NCI-H187 (cell line): ENCODE measurements at places on chromosomes 2 and 18.

DNA sequence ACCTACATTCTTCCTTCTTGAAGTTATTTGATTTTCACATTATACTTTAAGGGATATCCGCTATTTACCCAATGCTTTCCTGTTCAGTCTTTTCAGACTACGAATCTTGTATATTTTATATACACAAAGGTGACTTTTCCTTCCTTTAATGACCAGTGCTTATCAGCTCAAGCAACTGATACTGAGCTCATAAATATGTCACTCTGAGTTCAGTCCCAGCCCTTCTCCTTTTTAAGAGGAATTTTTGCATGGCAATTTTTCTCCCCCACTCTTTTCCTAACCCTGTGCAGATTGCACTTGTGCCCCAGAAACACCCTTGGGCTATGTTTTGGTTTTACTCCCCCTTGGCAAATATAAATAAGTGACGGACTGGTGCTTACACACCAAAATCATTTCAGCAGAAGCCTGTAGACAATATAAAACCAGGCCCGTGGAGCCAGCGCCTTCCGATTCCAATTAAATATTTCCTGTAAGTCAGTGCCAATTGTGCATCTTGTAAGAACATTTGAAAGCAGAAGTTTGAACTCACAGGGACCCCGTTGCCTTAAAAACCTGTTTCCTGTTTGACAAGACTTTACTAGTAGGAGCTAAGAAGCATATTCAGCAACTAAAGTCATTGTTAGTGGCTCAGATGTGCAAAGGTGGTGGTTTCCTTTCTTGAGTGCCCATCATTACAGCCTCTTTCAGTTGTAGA is 66.3 kb upstream of the GATA6 start:
- no peak for DNase-seq

DNA sequence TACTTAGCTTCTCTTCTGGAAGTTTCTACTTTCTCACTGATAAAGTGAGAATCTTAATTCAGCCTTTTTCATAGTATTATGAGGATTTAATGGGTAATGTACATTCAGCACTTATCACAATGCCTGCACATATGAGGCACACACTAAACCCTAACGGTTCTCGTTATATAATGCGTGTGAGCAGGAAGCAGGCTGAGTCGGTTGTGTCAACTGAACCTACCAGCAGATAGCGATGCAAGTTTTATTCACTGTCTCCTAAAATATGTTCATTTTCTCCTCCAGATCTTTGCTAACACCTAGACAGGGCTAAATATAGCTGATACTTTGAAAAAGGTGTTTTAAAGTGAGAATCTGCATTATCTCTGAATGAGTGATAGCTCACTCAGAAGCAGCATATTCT is 201.6 kb downstream of the ALPK2 start:
- no peak for DNase-seq

GRCh38 chr2:162037028-162037795 is 36.8 kb downstream of the DPP4 start:
- no peak for DNase-seq

GRCh38 chr2:144946263-144946662 is 426.3 kb upstream of the ZEB2 start:
- DNase-seq, result no peak

- no peak for DNase-seq
Observed at GRCh38 chr2:232333361-232334135, 45.0 kb upstream of the ALPP start.

DNA sequence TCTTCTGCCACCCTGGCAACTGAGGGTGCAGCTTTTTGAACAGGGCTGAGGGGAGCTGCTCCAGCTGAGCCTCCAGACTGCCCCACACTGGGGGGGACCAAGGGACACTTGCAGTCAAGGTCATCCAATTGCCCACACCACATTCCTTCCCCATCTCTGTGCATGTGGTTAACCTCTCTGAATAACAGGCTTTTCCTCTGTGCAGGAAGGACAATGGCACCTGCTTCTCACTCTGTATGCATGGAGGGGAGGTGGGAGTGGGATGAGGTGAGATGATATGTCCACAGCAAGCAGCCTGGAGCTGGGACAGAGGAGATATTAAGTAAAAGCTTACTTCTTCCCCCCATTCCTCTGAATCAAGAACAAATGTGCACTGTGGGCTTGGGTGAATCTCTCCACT is 39.1 kb upstream of the TEX51 start:
- DNase-seq, result no peak

- no peak for DNase-seq
Observed at GRCh38 chr2:3196716-3197115, 180.9 kb downstream of the EIPR1 start.

GRCh38 chr18:74141667-74142066 is 6.0 kb downstream of the FBXO15 start:
- no peak for DNase-seq

DNA sequence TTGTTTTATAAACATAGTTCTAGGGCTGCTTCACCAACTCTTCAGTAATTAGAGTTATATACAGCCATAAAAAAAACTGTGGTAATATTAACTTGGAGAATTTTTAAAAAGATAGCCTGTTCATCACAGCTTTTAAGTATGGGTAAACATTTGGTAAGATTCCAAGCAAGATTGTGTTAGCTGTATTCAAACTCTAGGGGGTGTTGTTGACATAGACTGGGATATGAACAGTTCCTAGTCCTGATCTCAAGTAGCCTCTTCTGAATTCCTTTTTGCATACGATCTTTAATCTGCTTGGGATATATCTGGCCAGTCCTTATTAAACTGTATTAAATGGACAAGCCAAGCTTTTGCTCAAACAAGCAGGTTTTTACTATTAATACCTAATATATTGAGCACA is 13.4 kb downstream of the NOP58 start:
- no peak for DNase-seq

DNA sequence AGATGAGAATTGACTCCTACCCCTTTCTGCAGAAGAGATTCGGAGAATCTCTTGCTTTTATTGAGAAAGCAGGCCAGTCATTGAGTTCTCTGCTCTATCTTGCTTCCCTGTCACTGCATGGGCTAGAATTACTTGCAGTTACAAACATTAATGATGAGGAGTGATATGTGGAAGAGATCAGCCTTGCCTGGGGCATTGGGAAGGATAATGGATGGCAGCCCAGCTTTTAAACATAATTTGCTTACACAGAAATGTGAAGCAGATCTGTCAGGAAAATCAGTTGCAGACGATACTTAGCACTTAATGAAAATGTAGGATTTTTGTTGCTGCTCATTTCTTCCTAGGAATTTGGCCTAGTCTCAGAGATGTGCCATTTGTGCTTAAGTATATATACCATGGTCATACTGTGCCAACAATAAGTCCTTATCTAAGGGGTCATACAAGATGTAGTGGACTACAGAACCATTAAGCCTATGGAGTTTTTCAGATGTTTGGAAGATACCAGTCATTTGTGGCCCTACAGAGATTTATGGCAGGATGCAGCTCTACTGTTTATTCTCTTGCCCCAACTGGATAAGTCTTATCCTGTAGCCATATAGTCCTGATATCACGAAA is 92.7 kb downstream of the XRCC5 start:
- no peak for DNase-seq

DNA sequence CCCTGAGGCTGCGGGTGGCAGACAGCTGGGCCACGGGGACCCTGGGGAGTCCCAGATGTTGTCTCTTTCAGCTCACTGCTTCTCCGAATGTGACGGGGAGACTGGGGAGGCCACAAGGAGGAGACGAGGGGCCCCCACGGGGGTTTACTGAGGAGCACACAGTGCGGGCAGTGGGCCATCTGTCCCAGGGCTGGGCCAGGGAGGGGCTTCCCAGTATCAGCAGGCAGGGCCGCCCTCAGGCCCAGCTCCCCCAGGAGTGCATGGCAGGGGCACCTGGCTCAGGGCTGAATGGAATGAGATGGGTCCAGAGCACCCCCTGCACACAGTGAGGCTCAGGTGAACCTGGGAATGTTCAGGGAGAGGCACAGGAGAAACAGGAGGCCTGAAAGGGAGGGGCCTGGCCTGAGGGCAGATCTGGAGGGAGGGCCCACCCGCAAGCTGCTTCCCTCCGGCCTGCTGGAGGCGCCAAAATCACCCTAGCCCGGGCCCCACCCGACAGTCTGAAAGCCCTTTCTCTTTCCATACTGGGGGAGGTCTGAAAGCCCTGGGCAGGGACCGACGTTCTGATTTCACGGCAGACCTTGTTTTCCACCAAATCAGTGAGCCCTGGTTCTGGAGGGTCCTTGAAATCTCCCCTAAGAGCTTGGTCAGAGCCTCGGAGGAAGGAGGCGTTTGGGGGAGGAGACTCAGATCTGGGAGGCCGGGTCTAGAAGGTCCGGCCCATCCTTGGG is 35.5 kb upstream of the PTMA start:
- peak; percentile 56 for DNase-seq

GRCh38 chr2:144020047-144020446 is 499.9 kb downstream of the ZEB2 start:
- no peak for DNase-seq

DNA sequence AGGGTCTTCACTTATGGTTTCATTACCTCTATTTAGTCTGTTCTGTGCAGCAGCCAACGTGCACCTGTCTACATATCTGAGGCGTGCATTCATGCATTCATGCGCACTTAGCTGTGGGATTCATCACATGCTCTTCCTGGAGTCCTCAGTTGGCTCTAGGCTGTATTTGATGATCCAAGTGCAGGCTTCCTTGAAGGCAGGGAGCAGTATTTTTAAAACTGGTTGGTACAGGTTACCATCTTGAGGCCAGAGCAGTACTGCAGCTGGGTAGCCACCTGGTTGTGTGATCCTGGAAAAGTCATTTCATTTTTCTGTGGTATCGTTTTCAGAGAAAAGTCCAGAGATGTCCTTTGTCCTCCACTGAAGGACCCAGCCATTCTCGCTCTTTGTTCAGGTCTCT is 109.8 kb downstream of the EN1 start:
- DNase-seq, result no peak

- DNase-seq, result no peak
Observed at GRCh38 chr2:134758633-134759032, 39.8 kb upstream of the TMEM163 start.

DNA sequence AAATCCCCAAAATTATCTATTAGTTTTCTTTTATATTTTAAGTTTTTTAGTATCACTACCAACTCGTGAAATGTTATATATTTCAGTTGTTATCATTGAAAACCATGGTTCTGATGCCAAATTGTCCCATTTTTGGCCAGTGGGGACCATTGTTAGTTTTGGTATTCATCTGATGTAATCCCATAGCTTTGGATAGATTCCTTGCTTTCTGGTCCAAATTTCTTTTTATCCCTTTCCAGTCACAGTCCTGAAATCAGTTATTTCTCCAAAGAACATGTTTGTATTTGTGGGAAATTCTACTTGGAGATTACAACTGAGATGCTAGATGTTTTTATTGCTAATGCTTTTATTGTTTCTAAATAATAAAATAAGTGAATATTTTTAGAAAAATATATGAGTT is 976.8 kb upstream of the CRIM1 start:
- no peak for DNase-seq

DNA sequence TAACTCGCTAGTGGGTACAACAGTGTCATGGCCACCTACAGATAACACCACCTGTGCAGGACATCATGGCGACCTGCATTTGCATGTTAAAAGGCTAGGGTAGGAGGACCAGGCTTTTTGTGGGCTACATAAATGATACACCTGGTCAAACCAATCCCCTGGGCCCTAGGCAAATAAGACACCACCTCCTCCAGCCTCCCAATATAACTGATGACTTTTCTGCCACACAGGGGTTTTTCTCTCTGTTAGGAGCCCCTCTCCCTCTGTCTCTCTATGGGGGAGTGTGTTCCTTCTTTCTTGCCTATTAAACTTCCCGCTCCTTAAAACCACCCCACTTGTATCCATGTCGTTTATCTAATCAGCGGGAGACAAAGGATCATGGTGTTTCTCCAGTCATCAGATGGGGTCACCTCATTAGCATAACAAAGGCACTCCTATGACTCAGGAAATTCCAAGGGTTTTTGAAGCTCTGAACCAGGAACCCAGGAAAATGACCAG is 10.8 kb upstream of the BUB1 start:
- DNase-seq, result no peak

DNA sequence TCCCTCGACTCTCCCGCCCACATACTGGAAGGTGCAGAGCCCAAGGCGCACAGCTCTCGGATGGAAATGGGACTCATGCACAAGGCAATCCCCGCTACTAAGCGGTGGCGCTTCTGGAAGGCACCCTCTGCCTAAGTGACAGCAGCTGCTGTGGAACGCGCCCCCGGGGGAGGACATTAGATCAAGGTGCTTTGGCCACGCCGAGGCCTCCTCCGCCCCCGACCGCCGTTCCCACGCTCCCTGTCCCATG is 202 bp downstream of the MCEE start:
- no peak for DNase-seq

DNA sequence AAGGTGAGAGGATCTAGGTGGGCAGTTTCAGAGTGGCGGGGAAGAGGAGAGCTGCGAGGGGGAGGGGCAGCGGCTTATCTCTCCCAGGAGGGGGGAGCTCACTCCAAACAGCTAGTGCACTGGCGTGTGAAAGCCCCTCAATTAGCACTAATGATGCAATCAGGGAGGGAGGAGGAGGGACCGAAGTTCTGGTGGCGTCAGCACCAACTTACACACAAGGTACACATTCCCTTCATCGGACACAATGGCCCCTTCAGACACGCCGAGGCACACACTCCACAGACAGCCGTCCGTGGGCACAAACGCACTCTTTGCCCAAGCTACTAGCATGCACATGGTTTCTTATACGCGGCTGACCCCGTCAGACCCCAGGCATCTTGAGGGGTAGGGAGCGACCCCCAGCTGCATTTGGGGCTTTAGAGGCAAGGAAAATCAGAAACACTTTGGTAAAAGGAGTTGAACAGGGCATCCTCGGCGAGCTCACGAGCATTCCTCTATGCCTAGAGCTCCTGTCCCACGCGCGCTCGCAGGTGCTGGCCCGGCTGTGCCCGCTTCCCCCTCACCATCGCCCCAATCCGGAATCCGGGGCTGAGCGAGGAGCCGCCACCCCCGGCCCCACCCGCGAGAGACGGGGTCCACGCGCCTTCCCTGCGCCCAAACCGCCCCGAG is 868 bp upstream of the PKDCC start:
- no peak for DNase-seq

- no peak for DNase-seq
Observed at GRCh38 chr2:122172812-122173211, 417.4 kb downstream of the TSN start.

- no peak for DNase-seq
Observed at GRCh38 chr2:101305492-101306078, 2.9 kb downstream of the RNF149 start.

- DNase-seq, result no peak
Observed at GRCh38 chr2:178345951-178346350, 105.0 kb downstream of the PRKRA start.

GRCh38 chr2:78589871-78590270 is 435.6 kb upstream of the REG3G start:
- DNase-seq, result no peak

- no peak for DNase-seq
Observed at GRCh38 chr2:141027221-141027620, 1103.6 kb downstream of the LRP1B start.

GRCh38 chr2:33241581-33241980 is 234.9 kb upstream of the RASGRP3 start:
- DNase-seq, result no peak
